ENCODE measurements at places on chromosomes 6 and 20. TPM values are rescaled to one million over a fixed set of nuclear protein-coding genes. Genes with fewer than 3 reads are reported as not detected.

The GMPR gene
- 2.0 TPM for total RNA-seq

The OTOR gene
- total RNA-seq: not detected

The SLC26A8 gene
- total RNA-seq: not detected

GRCh38 chr6:90412538-90413369 is 116.1 kb upstream of the BACH2 start:
- no peak for DNase-seq

- DNase-seq: no peak
These were observed 32.0 kb upstream of the TBC1D22B start for GRCh38 chr6:37225350-37226169.

- DNase-seq: no peak
These were observed 42.5 kb upstream of the ADGRF1 start for GRCh38 chr6:47084610-47085009.

- DNase-seq: no peak
These were observed 138.9 kb downstream of the PACRG start for GRCh38 chr6:162866656-162867055.

DNA sequence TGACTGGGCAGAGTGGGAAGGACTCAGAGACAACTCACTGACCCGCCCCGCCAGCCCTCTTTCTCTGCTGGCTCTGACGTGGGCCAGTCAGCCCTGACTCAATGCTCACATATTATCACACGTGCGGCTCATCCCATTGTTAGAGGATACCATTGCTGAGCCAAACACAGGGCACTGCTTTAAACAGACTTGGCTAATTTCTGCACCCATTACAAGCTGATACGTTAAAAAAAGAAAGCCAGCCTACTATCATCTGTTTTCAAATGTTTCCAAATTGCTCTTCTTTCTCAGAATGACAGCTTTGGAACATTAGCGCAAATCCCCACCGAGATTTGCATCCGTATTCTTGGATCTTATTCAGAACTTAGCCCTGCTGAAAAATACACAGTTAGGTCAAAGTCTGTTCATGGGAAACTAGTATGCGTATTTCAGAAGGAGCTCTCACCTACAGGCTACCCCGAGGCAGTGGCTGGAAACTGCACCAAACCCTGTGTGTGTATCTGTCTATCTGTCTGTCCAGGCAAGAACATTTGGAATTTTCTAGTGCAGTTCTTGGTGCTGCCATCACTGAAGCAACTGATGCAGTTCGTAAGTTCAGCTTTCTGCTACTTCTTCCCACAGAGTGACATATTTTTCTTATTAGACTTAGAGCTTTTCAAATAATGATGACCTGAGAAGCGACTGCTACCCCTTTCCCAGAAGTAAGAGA is 32.8 kb downstream of the RAMACL start:
- peak; percentile 82 for DNase-seq

GRCh38 chr20:47220161-47220582 is 136.3 kb downstream of the ZMYND8 start:
- no peak for DNase-seq

DNA sequence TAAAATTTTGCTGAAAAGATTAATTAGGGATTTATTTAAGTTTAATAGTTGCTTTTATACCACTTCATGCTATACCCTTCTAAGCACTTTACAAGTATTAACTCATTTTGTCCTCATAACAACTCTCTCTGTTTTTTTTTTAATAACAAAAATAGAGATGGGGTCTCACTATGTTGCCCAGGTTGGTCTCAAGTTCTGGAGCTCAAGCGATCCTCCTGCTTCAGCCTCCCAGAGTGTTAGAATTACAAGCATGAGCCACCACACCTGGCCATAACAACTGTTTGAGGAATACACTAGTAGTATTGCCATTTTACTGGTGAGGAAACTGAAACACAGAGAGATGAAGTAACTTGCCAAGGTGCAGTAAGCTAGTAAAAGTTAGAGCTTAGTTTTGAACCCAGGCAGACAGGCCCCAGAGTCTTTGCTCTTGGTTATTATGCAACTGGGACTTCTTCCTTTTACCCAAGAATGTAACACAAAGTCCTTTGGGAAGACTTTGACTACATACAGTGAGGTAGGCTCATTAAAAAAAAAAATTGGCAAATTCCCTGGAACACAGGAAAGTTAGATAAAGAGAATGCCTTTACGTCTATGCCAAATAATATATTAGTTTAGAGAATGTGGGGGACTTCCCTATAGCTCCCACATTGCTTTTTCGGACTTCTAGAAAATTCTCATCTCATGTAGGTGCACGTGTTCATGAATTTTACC is 11.4 kb downstream of the ANKS1A start:
- DNase-seq: peak; percentile 19

- DNase-seq: no peak
These were observed 163.6 kb downstream of the SLC16A10 start for GRCh38 chr6:111250791-111251354.

DNA sequence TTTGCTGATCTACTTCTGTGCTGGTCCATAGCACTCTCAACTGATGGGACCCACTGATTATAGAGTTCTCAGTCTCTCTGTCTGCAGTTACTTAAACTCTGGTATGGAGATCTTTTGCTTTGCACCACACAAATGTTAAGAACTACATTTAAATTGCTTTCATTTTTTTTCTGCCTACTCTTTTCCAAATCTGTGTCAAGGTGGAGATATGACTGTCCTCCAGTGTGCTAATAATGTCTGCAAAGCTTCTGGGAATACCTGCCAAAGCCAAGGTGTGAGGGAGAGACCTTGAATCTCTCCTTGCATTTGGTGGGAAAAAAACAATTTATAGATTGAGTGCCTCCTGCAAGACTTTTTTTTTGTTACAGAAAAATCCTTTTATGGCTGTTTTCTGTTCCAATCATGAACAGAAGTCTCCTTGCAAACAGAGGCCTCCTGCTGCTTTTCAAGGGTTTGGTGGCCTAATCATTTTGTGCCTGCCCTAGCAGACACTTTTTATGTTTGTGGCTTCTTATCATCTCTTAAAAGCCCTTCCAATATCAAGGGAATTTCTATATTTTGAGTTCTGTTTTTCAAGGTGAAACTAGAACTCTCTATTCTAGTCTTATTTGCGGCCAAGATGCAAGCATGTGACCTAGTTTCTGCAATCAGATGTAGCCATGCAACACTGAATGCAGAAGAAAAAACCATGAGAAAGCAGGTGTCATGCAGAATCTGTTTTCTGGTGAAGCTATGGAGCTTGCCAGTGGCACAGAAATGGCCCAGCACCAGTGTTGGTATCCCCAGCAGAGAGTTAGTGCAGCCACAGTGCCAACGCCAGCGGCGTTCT is 23.2 kb upstream of the AKIRIN2 start:
- no peak for DNase-seq

DNA sequence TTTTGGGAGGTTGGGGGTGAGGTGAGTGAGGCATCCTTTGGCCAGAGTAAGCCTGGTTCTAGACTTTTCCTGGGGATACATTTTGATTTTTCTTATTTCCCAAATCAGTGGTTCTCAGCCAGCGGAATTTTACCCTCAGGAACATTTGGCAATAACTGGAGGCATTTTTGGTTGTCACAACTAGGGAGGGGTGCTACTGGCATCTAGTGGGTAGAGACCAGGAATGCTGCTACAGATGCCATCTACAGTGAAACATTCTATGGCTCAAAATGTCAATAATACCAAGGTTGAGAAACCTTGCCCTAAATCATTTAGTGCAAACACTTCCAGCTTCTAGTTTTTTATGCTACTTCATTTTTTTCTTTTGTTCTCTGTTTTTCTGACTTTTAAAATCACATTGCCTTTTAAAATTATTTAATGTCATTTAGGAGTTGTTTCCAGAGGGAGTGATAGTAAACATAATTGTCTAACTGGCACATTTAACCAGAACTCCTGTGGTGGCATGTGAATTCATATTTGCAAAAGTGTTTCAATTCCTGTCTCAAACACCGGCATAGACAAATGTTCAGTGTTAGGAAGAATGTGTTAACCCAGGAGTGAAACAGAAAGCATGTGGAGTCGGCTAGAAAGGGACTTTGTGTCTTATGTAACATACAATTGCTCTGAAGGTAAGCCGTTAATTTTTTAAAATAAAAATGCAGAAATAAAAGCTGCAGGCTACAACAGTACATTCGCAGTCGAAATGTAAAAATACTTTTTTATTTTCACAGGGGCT is 59.0 kb downstream of the QRSL1 start:
- no peak for DNase-seq

GRCh38 chr20:25061103-25061799 is 3.3 kb upstream of the ACSS1 start:
- DNase-seq: no peak

DNA sequence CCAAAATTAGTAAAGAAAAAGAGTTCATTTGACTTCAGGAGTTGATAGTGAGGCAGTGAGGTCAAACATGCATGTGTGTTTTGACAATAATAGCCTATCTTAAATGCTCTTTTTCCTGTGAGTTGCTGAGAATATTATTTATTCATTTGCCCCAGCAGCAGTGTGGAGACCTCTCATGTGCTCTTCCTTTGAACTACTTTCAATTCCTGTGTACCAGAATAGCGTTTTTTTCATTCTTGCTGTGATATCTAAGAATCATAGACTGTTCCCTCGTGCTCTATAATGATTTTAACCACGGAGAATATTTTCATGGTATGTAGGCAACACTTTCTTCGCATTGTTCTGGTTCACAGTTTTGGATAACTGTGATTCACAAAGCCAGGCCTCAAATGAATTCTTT is 5.2 kb downstream of the CDYL start:
- no peak for DNase-seq
